ENCODE measurements at places on chromosomes 16 and 17.

DNA sequence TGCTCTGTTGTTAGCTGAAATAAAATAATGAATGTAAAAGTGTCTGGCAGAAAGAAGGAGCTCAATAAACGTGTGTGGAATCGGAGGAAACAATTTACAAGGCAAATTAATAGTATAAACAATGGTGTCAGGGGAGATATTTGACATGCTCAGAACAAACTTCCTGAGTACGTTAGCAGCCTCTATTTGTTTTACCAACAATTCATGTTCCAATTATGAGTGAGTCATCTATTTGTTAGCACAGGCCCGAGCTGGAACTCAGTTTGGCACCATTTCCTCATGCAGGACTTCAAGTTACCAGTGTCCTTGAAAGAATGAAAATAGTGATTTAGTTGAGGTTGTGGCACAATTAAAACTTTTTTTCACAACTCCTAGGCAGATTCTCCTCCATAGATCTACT, 9.1 kb downstream of the ASIC2 start:
- no peak for DNase-seq

DNA sequence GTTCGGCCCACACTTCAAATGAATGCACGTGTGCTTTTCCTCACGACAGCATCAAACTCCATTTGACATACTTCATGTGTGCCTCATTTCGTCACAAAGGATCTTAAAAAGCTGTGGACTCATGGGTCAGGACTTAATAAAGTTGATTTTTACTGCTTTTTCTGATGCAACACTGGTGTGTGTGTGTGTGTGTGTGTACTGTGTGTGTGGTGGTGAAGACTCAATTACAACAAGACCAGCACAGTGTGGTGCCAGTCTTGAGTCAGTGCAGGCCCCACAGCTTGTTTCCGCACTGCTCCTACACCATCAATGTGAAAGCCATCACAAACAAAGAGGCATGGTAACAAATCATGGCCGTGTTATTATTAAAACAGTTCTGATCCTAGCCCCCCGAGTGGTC, 17.7 kb downstream of the CDIP1 start:
- DNase-seq = no peak

DNA sequence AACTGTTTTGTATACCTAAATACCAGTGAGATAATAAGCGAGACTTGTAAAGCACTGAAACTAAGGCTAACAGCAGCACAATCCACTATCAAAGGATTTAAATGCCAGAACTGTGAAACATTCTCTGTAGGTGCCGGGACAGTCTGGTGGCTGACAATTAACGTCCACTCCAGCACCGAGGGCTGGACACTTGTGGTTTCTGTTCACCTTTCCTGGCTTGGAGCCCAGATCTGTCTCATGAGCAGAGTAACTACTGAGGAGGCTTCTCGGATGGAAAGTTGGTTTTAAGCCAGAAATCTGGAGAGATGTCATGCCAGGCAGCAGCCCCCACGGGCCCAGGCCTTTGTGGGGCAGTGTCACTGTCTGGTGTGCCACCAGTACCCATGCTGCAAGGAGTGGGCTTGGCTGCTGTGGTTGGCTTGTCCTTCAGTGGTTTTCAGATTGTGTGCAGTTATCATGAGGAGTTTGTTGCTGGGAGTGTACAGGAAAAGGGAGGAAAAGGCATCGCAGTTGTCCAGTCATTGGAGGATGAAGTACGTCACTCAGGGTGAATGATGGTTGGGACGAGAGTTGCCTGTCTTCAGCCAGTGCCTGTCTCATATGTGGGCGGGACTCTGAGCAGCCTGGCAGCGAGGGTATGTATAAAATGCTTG, 35.5 kb downstream of the UBN1 start:
- DNase-seq = no peak

DNA sequence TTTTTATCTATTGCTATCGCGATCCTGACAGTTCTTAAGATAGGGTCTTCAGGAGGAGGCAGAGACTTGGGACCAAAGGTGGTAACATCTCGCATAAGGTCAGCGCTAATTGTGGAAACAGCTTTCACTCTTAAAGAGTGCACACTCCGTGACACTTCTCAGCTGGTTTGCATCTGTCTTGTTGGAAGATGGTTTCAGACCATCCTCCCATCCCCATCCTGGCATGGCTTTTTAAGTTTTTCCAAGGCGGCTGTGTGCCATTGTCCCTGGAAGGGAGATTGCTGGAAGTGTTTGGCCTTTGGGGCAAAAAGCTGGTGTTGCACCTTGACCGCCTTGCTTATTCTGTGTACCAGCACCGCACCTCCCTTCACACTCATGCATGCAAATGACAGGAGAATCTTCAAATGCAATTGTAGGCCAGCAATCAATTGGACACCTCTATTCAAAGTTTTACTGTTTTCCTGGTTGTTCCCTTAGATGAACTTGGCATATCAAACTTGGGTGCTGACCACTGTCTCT, 1.5 kb downstream of the SOCS7 start:
- no peak for DNase-seq

GRCh38 chr17:21209511-21210175, 4.3 kb downstream of the TMEM11 start:
- DNase-seq = no peak

DNA sequence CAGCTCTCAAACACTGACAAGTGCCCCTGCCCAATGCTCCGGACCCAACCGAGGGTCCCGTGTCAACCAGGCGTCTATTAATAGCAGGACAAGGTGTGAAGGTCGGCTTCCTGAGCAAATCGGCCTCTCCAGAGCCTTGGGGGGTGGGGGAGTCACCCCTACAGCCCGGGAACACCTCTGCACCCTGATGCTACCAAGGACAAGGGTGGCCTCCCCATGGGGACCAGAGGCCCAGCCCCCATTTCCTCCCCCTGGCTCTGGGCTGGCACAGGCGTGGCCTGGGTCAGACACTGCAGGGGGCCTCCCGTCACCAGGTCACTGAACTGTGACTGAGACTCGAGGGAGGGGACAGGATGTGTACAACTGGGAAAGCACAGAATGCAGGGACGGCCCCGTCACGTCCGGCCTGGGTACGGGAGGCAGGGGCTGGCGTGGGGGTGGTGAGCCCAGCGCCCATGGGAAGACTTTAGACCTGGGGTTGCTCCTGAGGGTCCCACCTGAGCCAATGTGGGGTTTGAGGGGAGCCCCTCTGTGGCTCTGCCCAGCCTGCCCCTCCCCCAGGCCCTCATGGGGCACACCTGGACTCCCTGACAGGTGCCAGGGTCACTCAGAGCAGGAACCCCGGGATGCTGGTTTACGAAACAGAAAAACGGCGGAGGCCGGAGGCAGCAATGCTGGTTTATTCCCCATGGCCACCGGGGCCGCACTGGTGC, 579 bp upstream of the CYBA start:
- DNase-seq = peak; percentile 85

GRCh38 chr17:65886315-65887245, 305.4 kb downstream of the CEP112 start:
- no peak for DNase-seq

- DNase-seq = no peak
Observed at GRCh38 chr17:59219370-59219769, 941 bp upstream of the GDPD1 start.

DNA sequence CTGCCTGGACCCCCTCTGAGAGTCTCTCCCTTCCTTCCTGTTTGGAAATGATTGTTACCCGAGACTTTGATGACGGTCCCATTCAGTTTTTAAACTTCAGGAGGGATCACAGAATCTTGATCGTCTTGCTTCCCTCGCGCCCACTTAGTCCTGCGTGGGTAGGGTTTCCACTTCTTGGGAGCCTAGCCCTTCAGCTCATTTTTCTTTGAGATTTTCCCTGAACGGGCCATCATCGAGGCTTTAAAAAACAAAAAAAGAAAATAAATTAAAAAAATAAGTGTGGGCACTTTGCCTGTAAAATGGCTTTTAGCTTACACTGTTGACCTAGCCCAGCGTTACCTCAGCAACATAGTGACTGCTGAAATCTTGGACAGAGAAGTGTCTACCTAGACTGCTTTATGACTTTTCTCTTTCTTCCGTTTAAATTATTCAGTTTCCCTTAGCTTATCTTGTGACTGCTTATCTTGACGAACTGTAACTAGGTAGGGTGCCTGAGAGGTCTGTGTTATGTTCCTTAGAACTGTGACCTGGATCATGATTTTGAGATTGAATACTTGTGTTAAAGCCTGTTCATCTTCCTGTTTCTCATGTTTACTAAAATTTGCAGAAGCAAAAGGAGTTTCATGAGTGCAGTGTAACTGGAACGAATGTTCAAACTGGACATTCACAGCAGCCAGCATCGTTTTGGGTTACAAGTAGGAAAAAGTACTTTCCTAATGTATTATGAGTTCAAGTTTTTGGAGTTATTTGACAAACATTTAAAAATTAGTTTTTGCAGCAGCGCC, 874 bp downstream of the WWP2 start:
- no peak for DNase-seq

DNA sequence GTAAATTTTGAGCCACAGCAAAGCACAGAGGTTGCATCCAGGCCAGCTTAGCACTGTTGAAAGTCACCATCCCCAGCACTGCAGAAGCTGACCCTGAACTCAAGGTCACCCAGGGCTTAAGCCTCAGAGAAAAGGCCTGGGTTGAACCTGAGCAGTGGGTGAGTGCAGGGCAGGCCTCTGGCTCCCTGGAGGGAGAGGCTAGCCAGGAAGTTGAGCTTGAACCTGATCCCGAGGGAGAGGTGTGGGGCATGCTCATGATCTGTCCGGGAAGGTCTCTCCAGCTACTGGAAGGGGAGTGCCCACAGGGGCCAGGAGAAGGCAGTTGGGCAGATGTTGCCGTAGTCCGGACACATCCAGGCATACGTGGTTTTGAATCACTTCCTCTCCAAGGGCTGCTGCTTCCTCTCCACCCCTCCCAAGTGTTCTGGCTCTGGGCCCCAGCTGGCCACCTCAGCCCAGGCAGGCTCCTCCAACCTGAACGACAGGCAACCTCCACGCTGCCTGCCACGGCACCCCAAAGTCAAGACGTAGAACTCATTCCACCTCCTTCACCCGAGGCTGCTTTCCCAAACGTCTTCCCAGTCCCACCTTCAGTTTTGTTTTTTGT, 18.4 kb downstream of the CARHSP1 start:
- DNase-seq = no peak

- DNase-seq = no peak
Observed at GRCh38 chr16:12340151-12340733, 363.7 kb downstream of the SNX29 start.

DNA sequence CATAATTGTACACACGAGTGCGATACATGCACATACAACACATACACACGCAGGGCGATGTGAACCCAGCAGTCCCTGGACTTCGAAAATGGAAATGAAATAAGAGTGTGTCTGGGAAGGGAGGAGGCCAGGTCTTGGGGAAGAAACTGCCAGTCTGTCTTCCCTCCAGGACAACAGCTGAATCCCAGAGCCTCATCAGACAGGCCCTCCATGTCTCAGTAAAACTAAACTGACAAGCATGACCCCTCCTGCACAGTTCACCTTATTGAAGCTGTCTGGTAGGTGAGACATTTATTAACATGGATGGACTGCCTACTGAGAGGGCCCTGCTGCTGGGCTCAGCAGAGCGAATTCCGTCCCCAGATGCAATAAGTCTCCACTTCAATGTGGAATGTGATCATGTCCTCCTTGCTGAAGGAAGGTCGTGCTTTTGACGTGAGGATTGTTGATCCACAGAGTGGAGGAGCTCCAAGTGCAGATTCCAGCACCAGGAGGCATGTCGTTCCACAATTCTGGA, 117.4 kb downstream of the SOX9 start:
- no peak for DNase-seq

DNA sequence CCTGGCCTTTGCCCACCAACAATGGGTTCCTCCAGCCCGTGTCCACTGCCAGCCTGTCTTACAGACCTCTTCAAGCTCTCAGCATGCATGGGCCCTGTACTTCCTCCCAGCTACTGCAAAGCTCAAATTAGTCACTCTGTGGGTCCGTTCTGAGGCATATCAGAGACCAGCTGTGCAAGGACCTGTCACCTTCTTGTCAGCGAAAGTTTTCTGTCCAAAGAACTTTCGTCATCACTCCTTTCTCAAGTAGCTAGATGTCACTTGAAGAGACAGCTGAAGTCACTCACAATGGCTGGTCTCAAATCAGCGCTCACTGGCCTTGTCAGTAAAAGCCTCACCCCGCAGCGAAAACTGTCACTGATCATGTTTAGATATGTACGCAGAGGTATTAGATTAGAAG, 91.4 kb upstream of the DYNLRB2 start:
- DNase-seq = no peak

- no peak for DNase-seq
Observed at GRCh38 chr17:17972952-17973254, 241 bp downstream of the DRC3 start.
